Immature natural killer cell (primary cell): ENCODE measurements at places on chromosomes 5 and 9.

DNA sequence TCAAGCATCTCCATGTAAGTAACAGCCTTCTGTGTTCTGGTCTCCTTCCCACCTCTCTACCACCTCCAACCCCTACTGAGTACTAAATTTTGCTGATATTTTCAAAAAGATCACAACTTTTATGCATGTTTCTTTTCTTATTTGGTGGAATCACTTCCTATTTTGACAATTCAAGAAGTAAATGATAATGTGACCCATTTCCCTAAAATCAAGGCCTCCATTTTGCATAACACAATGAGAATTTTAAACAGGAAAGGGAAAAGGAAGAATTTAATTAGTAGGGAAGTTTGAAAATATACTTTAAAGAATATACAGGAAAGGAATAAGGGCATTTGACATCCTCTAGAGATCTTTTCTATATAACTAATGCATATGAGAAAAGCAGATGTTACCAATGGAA lies 212.9 kb upstream of the RASA1 start:
- DNase-seq = no peak

GRCh38 chr5:172687940-172688339 lies 46.9 kb downstream of the NEURL1B start:
- no peak for DNase-seq

DNA sequence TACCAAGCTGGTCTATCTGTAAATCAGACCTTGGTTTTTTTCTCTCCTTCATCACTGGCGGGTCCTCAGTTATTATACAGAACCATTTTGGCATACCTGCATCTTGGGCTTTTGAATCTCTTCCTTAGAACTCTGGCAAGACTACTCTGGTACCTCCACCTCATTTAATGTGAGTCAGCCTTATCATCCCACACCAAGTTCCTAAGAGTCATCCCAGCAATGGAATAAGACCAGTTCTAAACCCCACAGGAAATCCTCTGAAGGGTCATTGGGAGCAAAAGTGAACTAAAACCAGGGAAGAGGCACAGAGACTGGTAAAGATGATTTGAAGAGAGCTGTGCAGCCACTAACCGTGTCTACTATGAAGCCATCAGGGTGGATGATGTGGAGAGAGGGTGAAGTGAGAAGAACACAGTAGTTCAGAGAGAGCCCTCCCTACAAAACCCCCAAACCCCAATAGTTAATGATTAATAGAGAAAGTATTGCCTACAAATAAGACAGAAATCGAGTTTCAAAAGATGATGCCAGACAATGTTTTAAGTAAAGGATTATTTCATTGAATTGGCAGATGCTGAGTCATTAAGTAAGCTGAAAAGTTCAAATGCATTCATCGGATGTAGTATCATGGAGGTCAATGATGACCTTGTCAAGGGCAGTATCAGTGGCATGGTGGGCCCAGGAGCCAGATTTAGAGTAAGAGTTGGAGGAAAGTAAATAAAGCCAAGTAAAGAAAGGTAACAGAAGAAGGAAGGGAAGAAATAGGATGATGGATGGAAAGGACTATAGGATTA lies 85.4 kb downstream of the PCSK1 start:
- no peak for DNase-seq

DNA sequence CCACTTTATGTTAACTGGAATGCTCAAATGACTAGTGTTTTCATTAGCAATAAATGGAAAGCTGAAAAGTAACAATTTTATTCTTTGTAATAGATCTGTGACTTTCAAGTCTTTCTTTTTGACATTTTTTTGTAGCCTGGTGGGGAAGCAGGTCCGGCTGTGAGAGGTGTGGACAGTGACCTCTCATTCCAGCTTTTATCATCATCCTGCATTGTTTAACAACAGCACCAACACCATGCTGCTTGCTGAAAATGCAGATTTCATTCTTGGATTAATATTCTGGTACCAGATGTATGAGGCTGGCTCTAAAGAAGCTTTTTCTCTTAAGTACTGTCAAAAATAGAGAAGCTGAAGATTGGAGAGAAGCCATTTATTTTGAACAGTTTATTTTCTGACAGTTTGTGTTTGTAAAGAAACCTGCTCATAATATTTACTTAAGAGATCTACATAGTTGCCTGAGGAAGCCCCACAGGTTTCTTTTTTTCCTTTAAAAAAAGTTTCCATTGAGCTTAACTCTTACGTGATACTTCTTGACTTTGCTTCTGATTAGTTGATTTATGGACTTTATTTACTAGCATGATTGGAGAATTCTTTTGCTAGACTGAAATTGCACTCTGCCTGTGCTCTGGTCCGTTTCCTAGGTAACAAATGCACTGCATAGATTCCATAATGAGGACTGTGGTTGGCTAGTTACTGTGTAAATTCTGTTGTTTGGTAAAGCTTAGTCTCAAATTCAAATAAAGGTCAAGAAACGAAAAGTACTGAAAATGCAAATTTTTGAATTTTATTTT lies 3.4 kb downstream of the KIAA1958 start:
- no peak for DNase-seq
